ENCODE measurements at places on chromosomes 12 and 14. TPM values are rescaled to one million over a fixed set of nuclear protein-coding genes. Genes with fewer than 3 reads are reported as not detected.

DNA sequence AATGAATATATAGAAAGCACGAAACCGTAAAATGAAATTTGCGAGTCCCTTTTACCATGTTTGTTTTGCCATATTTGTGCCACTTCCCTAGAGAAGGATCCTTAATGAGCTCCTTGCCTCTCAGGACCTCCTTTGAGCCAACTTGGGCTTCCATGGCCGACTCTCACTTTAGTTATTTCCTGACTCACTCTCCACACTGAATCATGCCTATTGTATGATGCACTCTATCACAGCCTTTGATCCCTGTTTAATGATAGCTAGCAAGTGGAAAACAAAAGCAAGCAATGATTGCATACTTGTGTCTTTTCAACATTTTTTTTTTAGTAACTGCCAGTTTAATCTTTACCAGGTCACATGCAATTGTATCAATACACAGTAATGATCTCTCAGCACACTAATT lies 153.2 kb downstream of the CCER1 start:
- no peak for DNase-seq

- no peak for DNase-seq
Measured at GRCh38 chr14:79967453-79967852, 243.9 kb downstream of the DIO2 start.

DNA sequence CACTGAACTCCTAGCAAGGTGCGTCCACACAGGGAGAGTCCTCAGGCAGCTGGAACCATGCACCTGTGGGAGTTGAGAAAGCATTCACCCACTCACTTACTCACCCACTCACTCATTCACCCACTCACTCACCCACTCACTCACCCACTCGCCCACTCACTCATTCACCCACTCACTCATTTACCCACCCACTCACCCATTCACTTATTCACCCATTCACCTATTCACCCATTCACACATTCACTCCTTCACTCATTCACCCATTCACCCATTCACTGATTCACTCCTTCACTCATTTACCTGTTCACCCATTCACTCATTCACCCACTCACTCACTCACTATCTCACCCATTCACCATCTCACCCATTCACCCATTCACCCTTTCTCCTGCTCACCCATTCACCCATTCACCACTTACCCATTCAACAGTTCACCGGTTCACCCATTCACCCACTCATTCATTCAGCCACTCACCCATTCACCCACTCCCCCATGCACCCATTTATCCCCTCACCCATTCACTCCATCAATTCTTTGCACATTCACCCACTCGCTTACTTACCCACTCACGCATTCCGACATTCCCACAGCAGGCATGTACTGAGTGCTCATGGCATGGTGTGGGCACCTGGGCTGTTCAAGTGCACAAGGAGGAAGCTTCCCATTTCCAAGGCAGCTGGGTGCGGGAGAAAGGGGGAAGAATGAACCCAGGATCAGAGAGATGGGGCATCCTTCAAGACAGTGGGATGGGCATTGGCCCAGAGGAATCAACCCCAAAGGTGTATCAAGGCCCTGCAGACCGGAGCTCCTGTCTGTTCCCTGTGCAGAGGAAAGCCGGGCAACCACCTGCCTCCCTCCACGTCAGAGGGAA lies 135.2 kb upstream of the C14orf180 start:
- DNase-seq: no peak

GRCh38 chr14:64060648-64061096 lies 207.9 kb downstream of the SYNE2 start:
- no peak for DNase-seq

- DNase-seq: no peak
Measured at GRCh38 chr14:105168979-105169507, 467 bp upstream of the JAG2 start.

GRCh38 chr14:51630987-51631386 lies 20.7 kb upstream of the FRMD6 start:
- DNase-seq: no peak

GRCh38 chr14:68680541-68681051 lies 112.3 kb downstream of the ZFP36L1 start:
- no peak for DNase-seq

DNA sequence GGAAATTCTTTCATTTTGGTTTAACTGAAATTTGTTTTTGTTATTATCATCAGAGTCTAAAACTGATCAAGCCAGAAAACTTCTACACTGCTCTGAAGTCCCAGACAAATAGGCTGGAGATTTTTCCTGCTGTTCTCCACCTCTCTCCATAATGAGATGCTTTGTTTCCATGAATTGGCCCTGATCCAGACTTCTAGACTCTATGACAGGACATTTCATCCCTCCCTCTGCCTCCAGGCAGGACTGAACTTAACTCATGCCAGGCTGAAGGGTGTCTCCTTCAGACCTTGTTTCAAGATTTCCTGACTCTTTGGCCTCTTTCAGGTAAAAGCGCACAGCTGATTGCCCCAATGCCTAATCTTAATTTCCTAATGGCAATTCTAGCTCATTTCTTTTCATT lies 69.1 kb upstream of the HOXC13 start:
- DNase-seq: no peak

CCDC38 gene
- polyA plus RNA-seq: 0.28 TPM

DNA sequence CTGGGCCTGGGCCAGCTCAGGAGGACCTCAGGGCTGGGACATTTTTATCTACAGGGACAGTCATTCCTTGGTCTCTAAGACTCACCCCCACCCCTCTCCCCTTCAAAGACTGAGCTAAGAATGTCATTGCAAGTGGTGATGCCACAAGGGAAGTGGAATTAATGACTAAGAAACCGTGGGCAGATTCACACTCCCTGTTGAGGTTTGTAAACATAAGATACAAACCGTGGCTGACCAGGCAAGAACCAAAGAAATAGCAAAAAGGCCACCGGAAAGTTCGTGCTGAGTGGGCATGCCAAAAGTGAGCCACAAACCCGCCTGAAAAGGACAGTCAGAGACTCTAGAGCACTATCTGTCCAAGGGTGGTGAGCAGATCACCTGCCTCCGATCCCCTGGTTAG lies 25.7 kb downstream of the NUAK1 start:
- no peak for DNase-seq

DNA sequence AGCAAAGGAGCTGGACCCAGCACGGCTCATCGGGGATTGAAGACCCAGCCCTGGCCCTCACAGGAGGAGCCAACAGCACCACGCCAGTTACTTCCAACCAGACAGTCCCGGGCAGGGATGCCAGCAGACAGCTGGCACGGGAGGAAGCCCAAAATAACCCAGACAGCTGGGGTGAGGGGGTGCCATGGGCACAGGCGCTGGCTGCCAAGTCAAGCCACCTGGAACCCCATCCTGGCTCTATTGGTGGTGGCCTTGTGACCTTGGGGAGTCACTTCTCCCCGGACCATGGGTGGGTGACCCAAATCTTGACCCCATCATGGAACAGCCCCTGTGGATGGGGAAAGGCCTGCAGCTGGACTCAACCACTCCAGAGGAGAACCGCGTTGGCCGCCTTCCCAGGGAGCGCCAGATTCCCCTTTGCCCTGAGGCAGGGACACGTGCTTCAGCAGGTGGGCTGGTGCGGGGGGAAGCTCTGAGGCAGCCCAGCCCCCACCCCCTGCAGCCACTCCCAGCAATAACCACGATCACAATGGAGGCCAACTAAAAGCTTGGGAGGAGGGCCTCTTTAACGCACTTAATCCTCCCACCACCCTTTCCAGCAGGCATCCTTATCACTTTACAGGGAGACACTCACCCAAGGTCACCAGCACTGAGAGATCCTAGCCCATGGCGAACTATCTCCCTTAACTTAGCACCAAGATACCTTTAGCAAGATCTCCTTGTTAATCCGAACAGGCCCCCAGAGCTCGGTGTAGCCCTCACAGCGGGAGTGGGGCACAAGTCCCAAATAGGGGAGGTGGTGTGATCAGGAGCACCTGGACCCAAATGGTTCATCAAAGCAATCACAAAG lies 4.7 kb upstream of the RHOF start:
- no peak for DNase-seq
